PC-3 (cell line): ENCODE measurements at places on chromosomes 1 and 21. TPM values are rescaled to one million over a fixed set of nuclear protein-coding genes. Genes with fewer than 3 reads are reported as not detected.

DNA sequence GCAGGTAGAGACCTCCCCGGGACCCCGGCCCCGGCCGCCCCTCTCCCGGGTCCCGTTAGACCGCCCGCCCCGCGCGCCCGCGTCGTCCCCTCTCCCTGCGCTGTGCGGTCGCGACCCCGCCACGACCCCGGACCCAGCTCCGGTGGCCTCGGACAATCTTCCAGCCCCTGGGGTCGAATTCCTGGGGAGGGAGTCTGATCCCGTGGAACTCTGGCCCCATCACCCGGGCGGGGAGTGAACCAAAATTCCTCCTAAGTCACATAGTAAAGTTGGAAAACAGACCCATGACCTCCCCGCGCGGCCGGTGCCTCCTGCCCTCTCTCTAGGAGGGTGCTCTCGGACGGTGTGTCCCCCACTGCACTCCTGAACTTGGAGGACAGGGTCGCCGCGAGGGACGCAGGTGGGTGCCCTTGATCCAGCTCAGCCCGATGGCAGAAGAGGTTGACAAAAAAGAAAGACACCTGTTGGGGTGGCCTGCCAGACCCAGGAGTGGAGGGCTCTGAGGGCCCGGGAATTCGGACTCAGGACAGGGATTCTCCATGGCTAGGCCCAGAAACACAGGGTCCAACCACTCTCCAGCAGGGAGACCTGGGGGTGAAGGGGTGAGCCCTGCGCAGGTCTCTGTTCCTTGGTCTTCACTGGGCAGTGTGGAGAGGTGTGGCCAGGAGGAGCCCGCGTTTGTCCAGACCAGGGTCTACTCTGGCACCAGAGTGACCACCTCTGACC, 451 bp downstream of the ADAMTSL4 start:
- DNase-seq, result no peak

MSH4 gene
- total RNA-seq, result 0.17 TPM in 1 of 2 replicates, not detected in the other

DNA sequence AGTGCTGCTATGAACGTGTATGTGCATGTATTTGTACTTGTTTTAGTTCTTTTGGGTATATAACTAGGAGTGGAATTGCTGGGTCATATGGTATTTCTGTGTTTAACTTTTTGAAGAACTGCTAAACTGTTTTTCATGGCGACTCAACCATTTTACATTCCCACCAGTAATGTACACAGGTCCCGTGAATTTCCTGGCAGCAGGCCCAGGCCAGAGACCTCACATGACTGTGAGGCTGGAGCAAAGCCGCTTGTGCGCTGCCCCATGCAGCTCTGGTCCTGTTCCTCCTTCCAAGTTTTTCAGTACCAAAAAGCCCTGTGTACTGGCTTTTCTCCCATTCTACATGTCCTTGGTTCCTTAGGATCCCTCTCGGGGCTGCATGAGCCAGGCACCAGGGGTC, 29.6 kb downstream of the ACOT11 start:
- no peak for DNase-seq

HRNR gene
- not detected in 2 replicates for total RNA-seq

SVBP gene
- total RNA-seq, result 32.7 and 39.7 TPM in 2 replicates

DNA sequence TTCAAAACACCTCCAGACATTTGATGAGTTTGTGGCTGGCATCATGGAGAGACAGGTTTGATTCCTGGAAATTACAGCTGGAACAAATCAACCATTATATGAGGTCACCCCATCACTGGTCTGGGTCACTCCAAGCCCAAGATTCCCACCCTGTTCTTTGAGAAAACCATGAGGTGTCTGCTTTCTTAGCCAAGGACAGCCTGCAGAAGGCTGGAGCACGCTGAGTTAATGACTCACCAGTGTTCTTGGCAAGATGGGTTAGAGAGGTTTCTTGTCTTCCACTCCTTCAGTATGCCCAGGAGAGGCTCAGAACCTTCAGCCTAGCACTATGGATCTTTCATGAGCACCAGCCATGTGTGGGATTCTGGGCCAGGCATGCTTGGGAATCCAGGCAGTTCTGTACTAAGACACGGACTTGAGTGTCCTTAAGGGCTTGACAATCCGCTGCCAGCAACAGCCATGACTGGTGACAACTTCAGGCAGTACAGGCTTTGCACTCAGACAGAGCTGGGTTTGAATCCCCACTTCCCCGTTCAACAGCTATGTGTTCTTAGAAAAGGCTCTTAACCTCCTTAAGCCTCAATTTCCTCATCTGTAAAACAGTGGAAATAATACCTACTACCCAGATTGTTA, 43.9 kb downstream of the GRHL3 start:
- DNase-seq, result peak; percentile 76

DNA sequence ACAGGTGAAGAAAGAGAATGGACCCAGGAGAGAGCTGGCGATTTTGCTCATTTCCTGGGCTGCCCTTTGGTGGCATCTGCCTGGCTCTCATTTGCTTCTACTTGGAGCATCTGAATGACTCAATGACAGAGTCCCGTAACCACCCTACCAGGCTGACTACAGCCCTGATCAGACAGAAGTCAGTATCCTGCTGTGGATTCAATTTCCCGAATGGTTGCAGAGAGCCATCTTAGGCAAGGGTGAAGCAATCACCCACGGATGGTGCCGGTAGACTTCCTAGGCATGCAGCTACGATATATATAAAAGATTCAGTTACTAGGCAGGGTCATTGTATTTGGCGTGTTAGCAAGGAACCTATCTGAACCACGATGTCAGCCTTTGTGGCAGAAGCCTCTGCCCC, 10.2 kb downstream of the AJAP1 start:
- no peak for DNase-seq

GRCh38 chr1:30525631-30525970, 197.8 kb downstream of the MATN1 start:
- no peak for DNase-seq

- DNase-seq, result no peak
Observed at GRCh38 chr1:209882942-209883340, 55.1 kb upstream of the SYT14 start.

DNA sequence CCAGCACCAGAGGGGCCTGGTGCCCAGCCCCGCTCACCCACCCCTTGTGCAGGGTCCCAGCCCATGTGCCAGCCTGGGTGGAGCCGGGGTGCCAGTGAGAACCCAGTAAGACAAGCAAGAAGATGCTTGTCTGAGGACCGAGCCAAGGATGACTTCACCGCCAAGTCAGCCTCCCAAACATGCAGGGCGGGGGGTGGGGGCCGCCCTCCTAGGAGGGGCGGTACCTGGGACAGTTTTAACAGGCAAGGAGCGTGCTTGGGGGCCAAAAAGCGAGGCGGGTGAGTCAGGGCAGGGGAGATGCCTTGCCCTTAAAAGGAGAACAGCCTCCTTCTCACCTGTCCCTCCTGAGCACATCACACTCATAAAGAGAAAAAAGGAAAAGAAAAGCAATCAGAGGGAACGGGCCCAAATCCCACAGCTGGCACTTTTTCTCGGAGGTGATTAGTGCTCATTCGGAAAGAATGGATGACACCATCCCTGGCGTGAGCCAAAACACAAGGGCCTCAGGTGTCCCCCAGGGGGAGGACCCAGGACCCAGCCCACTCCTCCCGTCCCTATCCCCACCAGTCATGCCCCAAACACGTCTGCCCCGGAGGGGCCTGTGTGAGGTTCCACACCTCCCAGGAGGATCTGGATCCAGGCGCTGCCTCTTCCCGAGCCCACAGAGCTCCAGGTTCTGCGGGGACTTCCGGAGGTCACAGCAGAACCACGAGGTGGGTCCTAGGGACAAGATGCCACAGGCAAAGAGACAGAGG, 77.6 kb upstream of the IFFO2 start:
- DNase-seq, result peak; percentile 97

DENND2C gene
- total RNA-seq, result 0.95 and 2.0 TPM in 2 replicates

GRCh38 chr1:53063744-53064515, 1.9 kb downstream of the PODN start:
- DNase-seq, result no peak

DNA sequence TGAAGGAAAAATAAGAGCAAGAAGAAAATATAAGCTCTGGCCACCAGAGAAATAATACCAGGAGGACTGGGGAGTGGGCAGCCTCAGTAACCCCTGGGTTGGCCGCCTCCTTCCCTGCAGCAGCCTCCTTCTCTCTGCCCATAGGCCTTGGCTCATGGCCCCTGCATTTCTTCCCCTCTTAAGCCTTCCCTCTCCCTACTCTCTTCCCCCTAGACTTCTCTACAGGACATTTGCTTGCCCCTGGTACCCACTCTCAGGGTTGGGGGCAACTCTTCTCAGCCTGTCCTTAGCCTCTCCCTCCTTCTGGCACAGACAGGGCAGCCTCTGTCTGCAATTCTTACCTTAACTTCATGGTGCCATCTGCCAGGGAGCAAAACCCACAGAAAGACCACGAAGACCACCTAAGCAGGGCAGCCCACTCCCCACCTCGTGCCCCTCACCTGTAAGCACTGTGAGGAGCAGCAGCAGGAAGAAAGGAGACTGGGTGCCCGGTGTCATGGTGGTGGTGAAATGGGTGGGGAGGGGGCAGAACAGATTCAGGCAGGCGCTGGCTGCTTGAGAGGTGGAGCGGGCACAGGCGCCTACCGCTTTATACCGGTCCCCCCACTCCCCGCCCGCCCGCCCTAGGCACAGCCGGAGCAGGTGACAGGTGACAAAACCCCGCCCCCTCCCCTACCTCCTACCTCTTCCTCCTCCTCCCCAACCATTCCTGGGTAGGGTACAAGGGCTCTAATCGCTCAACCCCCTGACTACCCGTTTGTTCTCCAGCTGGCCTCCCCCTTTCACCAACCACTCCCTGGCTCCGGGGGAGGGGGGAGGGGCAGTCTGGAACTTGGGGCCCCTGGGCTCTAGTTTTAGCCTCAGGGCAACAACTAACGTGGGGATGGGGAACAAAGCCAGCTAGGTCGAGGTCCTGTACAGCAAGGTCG, 15.1 kb downstream of the THBS3 start:
- DNase-seq, result peak; percentile 46

- DNase-seq, result peak; percentile 95
Observed at GRCh38 chr1:95233737-95234500, at the start of gene RWDD3. TSS of gene RWDD3 (plus strand) at chr1:95234210. CDS start at chr1:95234231, 21 bp downstream.

CAPN8 gene
- total RNA-seq, result 5.9 and 11.1 TPM in 2 replicates

DNA sequence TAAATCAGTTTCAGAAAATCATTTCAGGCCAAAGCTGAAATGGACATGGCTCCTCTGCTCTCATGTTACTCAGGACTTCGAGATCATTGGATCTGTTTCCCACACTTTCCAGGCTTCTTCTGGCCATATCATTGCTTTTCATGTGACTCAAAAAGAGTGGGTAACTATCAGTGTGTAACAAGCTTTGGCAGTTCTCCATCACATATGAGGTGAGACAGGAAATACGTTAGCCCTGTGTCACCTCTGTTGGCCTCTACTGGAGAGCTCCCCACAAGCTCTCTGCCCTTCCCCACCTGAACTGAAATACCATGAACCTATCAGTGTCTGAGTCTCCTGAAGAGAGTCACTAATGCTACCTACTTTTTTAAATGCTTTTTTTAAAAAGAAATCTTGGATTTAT, 128.2 kb downstream of the LBR start:
- DNase-seq, result peak; percentile 42

DNA sequence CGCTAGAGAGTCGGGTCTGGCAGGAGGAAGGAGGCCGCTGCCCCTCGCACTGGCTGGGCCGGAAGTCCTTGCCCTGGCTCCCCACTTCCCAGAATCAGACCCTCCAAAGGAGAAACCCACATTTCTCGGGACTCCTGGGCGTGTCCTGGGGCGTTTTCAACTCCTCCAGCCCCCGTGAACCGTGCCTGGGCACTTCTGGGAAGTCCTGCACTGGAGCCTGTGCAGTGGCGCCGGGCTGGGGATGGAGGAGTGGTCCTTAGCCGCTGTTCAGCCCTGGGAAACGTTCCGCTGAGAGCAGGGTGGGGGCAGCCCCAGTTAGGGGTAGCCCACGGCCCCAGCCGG, 3.0 kb downstream of the IGSF21 start:
- no peak for DNase-seq

- peak; percentile 97 for DNase-seq
Observed at GRCh38 chr1:232868793-232869491, 63.7 kb downstream of the MAP10 start.

DNA sequence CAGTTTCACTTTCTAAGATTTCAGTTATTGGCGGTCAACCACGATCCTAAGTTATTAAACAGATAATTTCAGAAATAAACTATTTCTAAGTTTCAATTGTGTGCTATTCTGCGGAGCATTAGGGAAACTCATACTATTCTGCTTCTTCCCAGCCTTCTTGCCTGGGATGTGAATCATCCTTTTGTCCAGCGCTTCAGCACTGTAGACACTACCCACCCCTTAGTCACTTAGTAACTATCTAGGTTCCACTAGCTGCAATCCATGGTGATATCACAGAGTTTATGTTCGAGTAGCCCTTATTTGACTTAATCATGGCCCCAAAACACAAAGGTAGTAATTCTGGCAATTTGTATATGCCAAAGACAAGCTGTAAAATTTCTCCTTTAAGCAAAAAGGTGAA, 279.9 kb upstream of the ADAMTS5 start:
- DNase-seq, result peak; percentile 3

LCE1E gene
- not detected in 2 replicates for total RNA-seq

CD1B gene
- not detected in 2 replicates for total RNA-seq

GRCh38 chr1:30362603-30362990, 360.8 kb downstream of the MATN1 start:
- no peak for DNase-seq
